HuH-7 (cell line): ENCODE measurements at places on chromosomes 16 and 17.
A peak's percentile ranks its signal among the peaks of the same experiment; 100 is the strongest.

- DNase-seq: no peak
Measured at GRCh38 chr16:26195225-26195624, 503.5 kb downstream of the HS3ST4 start.

GRCh38 chr16:86306811-86307513, 203.4 kb upstream of the FOXF1 start:
- no peak for DNase-seq

DNA sequence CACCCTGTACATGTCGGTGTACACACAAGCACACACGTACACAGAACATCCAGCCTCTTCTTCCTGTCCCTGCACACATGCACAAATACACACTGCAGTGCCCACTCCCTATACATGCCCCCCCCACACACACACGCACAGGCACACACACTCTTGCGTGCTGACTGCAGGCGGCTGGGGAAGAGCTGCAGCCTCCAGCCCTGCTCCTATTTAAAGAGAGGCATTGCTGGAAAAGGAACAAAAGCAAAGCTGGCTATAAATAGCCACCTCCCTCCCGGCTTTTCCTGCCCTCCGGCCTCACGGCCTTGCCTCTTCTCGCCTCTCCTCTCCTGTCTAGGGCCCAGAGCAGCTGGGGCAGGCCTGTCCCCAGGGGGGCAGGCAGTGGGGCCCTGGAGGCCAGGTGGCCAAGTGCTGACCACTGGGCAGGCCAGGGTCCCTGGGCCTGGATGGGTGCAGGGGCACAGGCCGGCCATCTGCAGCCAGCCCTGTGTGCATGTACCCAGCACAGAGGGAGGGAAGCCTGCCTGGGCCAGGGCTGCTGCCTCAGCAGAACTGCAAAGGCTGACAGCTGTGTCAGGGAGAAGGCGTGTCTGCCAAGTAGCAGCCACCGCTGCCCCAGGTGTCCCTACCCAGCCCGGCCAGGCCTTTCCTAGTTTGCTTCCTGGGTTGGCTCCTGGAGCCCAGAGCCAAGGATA, 25.4 kb downstream of the RTN4RL1 start:
- peak; percentile 48 for DNase-seq

- no peak for DNase-seq
Measured at GRCh38 chr17:13770702-13771101, 169.0 kb upstream of the HS3ST3A1 start.

- DNase-seq: no peak
Measured at GRCh38 chr16:64711596-64711995, 410.3 kb downstream of the CDH11 start.

GRCh38 chr16:50674831-50675230, 6.3 kb downstream of the SNX20 start:
- DNase-seq: no peak

- DNase-seq: no peak
Measured at GRCh38 chr16:85917012-85917411, 18.1 kb downstream of the IRF8 start.

GRCh38 chr16:1070084-1070863, 2.3 kb upstream of the SSTR5 start:
- no peak for DNase-seq

DNA sequence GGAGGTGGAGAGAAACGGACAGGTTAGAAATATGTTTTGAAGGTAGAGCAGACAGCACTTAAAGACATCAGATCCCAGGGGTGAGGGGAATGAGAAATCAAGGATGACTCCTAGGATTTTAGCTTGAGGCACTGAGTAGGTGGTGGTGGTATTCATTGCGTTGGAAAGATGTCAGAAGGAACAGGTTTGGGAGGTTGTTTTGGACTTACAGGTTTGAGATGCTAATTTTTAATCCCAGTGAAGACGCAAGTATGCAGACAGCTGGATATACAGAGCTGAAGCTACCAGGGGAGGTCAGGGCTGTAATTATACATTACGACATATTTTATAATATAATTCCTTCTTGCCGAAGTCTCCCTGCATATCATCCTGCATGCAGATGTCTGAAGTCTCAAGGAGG, 433.3 kb downstream of the XYLT1 start:
- DNase-seq: no peak

DNA sequence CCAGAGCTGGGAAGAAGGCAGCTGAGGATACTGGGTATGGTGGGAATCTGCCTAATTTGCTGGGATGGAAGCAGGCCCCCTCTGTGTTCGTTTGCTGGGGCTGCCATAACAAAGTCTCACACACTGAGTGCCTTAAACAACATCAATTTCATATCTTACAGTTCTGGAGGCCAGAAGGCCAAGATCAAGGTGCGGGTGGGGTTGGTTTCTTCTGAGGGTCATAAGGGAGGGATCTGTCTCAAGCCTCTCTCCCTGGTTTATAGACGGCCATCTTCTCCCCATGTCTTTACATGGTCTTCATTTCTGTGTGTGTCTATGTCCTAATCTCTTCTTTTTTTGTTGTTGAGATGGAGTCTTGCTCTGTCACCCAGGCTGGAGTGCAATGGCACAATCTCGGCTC, 35.8 kb downstream of the GDE1 start:
- DNase-seq: no peak

DNA sequence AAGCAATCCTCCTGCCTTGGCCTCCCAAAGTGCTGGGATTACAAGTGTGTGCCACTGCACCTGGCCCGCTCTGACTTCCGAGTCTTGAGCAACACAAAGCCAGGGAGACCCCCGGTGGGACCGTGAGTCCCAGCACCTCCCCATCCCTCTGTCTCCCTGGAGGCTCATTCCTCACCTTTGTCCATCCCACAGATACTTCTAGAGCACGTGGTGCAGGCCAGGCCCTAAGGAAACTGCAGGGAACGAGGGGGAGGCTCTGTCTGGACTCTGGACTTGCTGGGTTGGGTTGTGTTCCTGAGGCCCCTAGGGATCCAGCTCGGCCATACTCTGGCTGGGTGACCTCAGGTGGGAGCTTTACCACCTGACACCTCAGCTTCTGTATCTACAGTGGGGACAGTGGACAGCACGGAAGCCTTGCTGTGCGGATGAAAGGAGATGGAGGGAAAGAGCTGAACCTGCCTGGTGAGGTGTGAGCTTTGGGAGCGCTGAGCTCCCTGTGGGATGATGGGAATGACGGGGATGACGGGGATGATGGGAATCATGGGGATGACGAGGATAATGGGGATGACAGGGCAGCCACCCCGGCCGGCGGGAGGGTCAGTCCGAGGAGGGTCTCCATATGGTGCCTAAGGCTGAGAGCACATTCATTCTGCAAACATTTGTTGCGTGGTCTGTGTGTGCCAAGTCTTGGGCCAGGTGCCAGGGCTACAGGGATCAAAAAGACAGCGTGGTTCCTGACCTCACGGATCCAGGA, 26.6 kb downstream of the C16orf74 start:
- peak; percentile 49 for DNase-seq

GRCh38 chr16:2205967-2206313, 686 bp downstream of the MLST8 start:
- no peak for DNase-seq

DNA sequence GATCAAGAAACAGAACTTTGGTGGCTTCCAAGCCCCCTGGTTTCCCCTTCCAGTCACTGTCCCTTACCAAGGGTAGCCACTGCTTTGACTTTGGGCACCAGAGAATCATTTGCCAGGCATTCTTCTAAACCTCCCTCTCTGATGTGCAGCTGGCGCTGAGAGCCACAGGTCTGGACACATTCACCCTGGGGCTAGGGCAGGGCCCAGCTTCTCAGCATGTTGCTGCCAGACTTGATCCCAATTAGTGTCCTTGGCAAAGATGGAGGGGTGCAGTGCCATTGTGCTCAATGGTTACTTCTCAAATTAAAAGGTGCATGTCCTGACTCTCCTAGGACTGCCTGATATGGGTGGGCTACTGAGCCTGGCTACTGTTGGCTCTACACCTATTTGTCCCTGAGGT, 7.6 kb upstream of the SLC47A2 start:
- DNase-seq: no peak

GRCh38 chr16:56414366-56414765, 11.0 kb downstream of the AMFR start:
- no peak for DNase-seq

DNA sequence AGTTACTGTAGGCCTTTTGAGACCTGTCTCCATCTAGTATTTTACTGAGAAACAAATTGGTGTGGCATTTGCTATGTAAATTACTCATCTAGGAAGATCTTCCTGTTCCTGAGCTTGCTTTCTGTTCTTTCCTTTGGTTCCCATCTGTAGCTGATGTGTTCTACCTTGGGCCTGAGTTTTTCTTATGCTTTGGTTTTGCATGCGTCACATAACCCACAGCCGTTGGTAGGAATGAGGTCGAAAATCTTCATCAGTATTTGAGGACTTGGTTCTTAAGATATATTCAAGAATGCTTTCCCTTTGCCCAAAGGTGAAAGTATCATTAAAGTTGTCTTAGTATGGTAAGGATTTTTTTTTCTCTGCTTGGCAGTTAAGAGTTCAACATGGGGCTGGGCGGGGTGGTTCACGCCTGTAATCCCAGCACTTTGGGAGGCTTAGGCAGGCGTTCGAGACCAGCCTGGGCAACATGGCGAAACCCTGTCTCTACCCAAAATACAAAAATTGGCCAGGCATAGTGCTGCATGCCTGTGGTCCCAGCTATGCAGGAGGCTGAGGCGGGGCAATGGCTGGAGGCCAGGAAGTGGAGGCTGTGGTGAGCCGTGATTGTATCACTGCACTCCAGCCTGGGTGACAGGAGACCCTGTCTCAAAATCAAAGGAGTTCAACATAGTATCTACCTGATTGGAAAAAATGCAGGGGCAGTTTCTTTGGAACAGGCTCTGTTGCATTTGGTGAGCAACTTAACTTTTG, 28.8 kb downstream of the IST1 start:
- DNase-seq: no peak

DNA sequence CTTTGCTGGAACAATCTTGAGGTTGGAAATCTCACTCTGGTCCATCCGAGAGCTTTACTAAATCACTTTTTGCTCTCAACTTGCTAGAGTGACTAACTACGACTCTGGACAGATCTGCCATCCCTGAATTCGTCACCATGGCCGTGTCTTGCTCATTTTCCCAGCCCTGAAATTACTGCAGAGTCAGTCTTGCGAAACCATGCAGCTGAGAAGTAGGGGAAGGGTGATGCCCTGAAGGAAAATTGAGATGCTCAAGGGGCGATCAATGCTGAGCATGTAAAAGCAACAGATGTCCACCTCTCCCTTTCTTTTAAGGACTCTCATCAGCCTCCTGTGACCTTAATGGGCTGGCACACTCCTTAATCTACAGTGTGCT, 18.8 kb downstream of the PCTP start:
- DNase-seq: no peak

- peak; percentile 88 for DNase-seq
Measured at GRCh38 chr16:71421911-71422310, 19.9 kb downstream of the TLE7 start.

DNA sequence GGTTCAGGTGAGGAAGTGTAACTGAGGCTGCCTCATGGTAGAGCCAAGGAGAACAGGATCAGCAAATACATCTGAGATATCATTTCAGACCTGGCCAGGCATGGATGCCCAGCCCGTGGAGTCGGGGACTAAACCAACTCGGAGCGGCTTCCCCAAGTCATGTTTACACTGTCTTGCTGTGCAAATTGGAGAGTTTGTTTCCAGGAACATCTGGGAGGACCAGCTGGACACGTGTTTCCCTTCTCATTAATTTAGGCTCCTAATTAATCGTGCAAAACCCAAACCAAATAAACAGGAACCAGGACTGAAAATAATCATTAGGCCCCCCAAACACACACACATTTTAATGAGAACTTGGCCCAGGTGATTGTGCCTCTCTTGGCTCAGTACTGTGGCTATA, 70.9 kb upstream of the SALL1 start:
- no peak for DNase-seq

DNA sequence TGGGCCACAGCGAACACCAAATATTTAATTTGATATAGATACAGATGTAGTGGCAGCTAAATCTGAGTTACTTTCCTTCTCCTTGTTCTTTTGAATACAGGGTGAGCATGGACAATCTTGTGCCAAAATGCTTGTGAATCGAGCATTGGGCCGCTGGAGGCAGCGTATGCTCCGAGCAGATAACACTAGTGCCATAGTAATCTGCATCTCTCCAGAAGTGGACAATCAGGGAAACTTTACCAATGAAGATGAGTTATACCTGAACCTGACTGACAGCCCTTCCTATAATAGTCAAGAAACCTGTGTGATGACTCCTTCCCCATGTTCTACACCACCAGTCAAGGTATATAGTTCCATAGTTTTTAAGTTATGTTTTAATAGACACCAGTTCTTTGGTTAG, 21.2 kb upstream of the BCAS3 start:
- no peak for DNase-seq

GRCh38 chr16:12724226-12724625, 79.5 kb downstream of the CPPED1 start:
- DNase-seq: no peak
